T-helper 1 cell (primary cell): ENCODE measurements at places on chromosomes 5 and 9.

GRCh38 chr5:86749841-86750240 is 132.1 kb downstream of the COX7C start:
- DNase-seq = no peak

DNA sequence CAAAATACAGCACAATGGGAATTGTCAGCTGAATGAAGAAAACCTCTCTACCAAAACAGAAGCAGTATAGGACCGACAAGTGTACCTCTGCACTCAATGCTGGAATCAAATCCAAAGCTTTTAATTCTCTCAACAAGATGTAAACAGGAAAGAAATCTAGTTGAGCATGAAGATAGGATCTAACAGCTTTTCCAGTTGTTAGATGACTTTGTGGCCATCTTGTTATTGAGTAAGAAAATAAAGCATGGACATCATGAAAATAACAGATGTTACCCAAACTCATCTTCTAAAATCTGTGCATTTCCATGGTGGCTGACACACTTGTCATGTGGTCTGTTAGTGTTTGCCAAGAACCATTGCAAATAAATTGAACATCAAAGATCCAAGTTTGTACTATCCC is 34.7 kb downstream of the SREK1 start:
- no peak for DNase-seq

DNA sequence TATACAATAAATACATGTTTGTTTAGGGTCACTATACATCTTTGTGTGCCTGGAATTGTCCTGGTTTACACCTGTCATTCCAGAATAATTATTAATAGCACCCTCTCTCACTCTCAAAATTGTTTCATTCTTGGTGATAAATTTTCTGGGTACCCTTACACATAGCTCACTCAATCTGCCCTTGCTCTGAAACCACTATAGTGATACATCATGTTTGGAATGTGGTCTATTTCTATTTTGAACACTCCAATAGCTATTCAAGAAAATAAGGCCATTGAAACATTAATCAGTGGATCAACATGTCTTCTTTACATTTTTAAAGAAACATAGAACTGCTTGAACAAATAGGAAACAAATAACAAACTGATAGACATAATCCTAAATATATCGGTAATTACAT is 158.7 kb downstream of the ARRDC3 start:
- no peak for DNase-seq

DNA sequence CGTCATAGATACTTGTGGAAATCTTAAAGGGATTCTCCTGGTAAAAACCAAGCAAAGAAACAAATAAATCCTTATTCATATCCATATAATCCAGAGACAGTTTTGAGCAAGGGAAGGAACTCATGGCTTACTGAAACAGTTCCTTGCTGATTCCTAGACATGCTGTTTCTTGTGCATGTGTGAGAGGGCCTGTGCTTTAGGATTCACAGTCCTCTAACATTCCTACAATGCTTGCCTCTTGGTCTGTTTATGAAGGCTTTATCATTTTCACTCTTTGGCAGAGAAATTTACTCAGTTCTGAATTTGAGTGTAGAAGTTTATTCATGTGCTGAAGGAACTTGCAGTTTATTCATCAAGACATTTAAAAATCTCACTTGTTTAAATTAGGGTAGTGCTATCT is 123.4 kb downstream of the RPS23 start:
- DNase-seq = no peak

GRCh38 chr5:38342261-38342660 is 83.9 kb downstream of the EGFLAM start:
- DNase-seq = no peak

DNA sequence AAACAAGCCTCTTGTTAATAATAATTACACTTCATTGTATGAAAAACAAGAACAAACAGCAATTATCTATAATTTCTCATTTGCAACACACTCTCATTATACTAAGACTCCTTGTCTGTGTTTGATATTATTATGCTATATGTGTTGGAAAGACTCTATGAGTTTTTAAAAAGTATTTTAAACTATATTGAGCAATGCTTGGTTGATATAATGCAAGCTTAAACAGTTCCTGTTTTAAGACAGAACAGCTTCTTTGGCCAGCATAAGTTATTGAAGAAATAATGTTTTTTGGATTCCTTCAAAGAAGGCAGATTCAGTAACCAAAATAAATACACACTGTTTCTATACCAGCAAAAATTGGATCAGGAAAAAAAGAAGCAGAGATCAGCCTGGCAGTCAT is 871.4 kb downstream of the MAT2B start:
- DNase-seq = no peak

DNA sequence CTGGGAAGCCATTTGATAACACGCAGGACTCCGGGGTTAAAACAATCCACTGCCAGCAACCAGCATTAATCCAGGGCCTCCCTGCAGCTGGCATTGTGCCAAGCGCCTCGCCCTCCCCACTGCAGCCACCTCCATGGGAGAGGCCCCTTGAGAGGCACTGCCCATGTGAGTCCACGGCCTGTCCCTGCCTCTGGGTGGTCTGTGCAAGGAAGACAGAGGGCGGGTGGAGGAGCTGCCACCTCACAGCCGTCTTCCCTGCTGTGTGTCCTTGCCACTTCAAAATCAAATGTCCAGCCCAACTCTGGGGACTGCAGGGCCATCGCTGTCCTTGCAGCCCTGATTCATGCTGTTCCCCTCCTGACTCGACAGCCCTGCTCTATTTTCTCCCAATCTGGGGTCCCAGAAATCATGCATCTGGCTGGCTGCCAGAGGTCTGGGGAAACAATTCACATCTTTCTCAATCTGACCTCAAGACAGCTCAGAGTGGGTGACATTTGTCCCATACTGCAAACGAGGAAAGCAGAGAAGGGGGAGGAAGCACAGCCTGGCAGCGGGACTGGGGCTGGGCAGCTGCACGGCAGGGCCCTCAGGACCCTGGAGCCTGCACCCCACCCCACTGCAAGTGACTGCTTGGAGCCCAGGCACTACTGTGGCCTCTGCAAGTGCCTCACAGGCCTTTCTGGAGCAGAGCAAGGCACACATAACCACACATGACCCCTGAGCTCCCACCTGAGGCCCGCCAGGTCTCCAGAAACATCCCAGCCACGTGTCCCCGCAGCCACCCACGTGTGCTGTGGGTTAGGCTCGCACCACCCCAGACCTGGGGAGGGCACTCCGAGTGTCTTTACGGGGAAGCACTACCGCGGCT is 15.7 kb downstream of the BRD3OS start:
- DNase-seq = no peak

GRCh38 chr5:144778561-144778960 is 607.9 kb downstream of the KCTD16 start:
- DNase-seq = no peak

GRCh38 chr5:173989432-173990082 is 587 bp downstream of the C5orf47 start:
- no peak for DNase-seq

- DNase-seq = no peak
These were observed 72.1 kb downstream of the NIPBL start for GRCh38 chr5:36948650-36949049.

- DNase-seq = no peak
These were observed 12.2 kb downstream of the CXXC5 start for GRCh38 chr5:139660105-139660922.

DNA sequence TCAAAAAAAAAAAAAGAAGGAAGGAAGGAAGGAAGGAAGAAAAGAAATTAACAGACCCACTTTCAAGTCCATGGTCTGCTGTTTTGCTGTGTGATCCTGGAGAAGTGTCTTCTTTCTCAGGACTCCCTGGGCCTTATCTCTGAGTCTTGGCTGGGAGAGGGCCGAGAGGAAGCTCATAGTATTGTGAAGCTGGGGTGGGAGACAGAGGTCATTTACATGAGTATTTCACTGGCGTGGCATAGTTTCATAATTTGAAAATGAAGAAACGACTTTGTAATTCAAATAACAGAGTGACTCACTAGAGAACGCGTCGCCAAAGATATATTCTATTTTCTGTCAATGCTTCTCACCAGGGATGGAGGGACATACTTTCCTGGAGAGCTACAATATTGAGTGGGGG is 2.4 kb upstream of the C9orf50 start:
- no peak for DNase-seq

GRCh38 chr9:278651-279050 is 64.0 kb downstream of the DOCK8 start:
- DNase-seq = peak; percentile 87

GRCh38 chr9:35899021-35899420 is 7.0 kb upstream of the HRCT1 start:
- DNase-seq = no peak

DNA sequence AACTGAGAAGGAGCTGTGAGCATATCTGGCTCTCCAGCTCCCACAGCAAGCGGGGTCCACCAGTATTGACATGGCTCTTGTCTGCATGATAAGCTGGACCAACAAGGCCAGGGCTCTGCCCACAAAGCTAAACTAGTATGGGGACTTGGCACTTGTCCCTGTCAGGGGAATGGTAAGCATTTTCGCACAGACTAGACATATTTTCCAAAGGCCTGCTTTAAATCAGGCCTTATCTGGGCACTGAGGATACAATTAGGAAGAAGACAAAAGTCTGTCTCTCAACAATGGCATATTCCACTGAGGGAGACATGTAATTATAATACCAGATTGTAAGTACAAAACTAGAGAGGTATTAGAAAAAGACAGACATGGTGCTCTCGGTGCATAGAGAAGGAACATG is 32.1 kb downstream of the CSF2 start:
- DNase-seq = no peak

- DNase-seq = no peak
These were observed 3.8 kb upstream of the HAND1 start for GRCh38 chr5:154481584-154482381.

DNA sequence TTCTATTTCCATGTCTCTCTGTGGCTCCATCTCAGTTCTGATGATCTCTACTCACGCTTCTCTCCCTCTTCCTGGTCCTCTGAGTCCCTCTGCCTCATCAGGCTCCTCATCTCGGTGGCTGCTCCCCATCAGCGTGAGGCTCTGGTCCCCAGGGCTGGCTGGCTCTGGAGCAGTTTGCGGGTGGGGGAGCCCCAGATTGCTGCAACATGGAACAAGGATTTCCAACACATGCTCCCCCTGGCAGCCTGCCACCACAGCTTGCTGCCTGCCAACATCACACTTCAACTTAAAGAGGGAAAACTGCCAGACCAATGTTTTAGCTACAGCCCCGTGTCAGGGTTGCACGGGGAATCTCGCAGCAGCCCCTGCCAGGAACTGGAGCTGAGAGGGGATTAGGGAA is 77.2 kb upstream of the NEK6 start:
- no peak for DNase-seq

DNA sequence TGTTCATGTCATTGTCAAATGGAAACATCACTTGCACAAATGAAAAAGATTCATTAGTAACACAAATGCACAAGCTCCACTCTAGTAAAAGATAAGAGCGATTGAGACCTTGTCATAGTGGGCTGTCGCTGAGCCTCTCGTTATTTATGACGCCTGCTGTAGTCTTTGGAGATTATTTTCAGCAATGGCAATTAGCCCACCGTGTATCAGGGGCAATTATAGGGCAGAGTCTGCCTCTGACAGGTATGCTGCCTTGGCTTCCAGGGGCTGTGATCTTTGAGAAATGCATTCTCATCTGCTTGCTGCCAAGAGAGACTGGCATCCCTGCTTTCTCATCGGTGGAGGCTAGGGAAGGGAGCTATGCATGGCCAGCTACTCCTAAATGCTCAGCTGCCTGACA is 426.8 kb upstream of the CLINT1 start:
- no peak for DNase-seq

DNA sequence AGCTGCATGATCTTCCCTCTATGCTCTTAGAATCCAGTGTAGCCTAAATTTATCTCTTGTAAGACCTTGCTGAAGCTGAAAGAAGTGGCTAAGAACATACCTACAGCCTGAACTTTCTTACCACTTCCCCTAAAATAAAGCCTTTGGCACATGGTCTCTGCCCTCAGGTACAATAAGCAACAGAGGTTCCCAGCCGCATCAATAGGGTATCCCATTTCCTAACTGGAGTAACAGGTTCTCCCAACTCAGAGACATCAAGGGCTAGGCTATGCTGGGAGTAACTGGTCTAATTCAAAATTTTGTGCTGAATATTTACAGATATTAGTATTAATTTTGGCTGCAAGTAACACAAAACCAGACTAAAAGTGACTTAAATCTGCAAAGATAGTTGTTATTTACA is 335.8 kb upstream of the TRPC7 start:
- DNase-seq = no peak

DNA sequence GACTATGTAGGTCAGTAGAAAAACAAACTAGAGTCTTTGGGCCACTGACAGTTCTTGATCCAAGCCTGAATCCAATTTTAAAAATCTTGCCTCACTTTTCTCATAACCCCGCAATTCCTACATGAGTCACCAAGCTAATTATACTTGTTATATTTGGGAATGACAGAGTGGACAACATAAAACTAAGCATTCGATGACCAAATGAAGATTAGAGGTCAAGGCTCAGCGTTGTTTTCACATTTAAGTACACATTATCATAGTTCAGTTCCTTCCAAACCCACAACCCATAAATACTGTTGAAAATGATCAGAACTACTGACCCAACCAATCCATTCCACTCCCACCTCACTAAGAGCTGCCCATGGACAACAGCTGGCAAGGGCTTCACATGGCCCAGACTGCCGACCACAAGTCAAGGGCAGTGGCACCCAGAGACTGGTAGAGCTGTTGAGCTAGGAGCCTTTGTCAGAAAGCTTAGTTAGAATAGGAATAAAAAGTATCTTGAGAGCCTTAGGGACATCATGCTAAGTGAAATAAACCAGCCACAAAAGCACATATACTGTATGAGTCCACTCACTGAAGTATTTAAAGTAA is 64.2 kb downstream of the MYO10 start:
- DNase-seq = no peak
